Muscle of leg (tissue), 16 donors: ENCODE measurements at places on chromosomes 4 and X.

DNA sequence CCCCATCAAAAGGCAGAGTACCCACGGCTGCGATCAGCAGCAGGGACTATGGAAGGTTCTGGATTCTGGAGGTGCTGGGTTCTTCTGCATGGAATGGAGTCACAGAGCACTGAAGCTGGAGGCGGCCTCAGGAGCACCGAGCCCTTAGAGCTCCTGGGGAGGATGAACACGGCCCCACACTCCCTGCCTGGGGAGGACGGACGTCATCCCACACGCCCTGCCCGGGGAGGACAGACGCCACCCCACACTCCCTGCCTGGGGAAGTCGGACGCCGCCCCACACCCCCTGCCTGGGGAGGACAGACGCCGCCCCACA is 9.9 kb downstream of the LRPAP1 start:
- no peak for DNase-seq

DNA sequence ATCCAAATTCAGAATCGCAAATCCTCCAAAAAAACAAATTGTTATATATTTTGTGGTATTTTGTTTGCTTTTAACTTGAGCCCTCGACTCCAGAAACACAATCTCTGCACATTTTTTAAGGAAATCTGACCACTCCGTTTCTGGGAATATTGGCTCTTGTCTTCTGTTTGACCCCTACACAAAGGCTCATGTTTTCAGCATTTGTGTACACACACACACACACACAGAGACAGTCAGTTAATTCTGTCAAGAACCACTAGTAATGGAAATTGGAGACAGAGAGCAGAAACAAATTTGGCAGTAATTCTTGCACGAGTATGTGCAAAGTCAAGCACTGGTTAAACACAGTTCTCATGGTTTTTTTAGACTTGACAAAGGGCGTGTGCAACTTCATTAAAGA is 115.4 kb downstream of the AFAP1 start:
- peak; percentile 93 for DNase-seq

DNA sequence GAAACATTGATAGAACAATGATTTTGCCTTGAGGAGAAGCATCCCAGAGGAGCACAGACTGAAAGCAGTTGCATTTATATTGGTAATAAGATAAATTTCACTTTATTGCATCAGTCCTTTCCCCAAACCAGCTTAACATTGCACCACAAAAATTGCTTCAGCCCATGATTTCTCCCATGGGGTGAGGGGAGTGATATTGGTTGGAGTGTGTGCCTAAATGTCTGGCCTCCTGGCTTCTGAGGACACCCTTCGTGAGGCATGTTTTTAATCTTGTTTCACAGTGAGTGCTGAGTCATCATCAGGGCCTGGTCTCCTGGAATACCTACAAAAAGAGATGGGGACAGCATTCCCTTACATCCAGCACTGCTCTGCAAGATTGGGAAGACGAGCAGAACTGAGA is 487.9 kb downstream of the C4orf33 start:
- peak; percentile 30 for DNase-seq

- DNase-seq: no peak
Observed at GRCh38 chrX:45324941-45325340, 124.3 kb upstream of the DIPK2B start.

GRCh38 chr4:126123611-126124325 is 809.0 kb downstream of the FAT4 start:
- DNase-seq: peak; percentile 37

GRCh38 chr4:145609481-145610427 is 9.4 kb upstream of the MMAA start:
- DNase-seq: peak; percentile 87

GRCh38 chr4:170001011-170001744 is 25.0 kb downstream of the MFAP3L start:
- no peak for DNase-seq

GRCh38 chr4:74431113-74431826 is 13.7 kb upstream of the AREG start:
- DNase-seq: peak; percentile 10
